ENCODE measurements at places on chromosomes 5 and 9. TPM values are rescaled to one million over a fixed set of nuclear protein-coding genes. Genes with fewer than 3 reads are reported as not detected.

Gene DCTN4
- 38.7 TPM for total RNA-seq

Gene ORM2
- total RNA-seq = not detected

Gene PRRX2
- total RNA-seq = not detected

Gene SLC6A7
- not detected for total RNA-seq

Gene TEK
- not detected for total RNA-seq

Gene ATP10B
- not detected for total RNA-seq
